Bone marrow (tissue), 2 donors: ENCODE measurements at places on chromosomes 4 and X.

DNA sequence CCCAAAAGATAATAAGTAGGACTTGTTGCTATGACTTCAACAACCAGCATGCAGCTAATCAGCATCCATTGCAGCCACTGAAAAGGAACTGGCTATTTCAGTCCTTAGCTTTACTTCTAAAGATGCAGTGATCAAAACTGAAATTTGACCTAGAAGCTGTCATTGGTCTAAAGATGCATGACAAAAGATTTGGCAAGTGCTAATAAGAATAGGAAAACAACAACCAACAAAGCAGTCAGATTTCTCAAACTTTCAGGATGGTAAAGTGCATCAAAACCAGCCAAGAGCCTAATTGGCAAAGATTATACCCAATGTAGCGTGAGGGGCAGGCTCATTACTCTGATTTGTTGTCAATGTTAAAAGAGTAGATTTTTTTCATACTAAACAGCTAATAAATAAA lies 77.1 kb upstream of the WDR17 start:
- no peak for DNase-seq

DNA sequence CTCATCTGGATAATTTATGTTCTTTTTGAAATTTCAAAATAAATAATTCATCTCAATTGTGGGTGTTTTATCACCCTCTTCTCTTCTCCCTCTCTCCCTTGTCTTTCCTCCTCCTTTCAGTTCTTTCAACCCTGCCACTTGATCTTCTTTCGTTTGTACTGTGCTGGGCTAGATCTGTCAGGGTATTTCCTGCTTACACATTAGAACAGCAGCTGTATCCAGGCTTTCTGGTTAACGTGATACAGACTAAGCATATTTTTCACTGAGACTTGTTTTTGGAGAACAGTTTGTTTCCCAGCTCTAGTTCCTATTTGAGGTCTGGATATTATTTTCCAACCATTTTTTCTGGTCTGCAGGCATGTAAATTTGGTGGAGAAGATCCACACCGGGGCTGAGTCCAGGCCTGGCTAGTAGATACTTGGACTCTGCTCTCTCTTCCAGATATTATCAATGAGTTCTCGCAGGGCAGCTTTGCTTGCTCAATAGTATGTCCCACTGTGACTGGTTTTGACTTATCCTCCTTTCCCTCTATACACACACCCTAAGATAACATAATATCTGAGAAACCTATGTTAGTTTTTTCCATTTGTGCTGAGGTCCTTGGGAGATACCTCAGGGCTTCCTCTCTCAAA lies 1310.7 kb upstream of the TENM3 start:
- no peak for DNase-seq

- no peak for DNase-seq
Observed at GRCh38 chr4:72791054-72791453, 222.0 kb upstream of the ADAMTS3 start.

DNA sequence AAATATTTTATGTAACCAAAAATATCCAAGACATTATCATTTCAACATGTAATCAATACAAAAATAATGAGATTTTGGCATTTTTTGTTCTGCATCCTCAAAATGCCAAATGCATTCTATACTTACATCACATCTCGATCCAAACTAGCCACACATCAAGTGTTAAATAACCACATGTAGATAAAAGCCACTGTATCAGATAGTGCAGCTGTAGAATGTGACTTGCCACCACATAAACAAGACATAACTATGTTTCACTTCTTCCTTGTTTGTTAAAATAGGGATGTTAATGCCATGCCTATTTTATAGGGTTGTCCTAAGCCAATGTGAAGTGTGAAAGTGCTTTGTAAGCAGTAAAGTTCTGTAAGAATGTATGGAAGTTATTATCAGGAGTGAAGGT lies 20.9 kb downstream of the INTS6L start:
- DNase-seq = no peak

DNA sequence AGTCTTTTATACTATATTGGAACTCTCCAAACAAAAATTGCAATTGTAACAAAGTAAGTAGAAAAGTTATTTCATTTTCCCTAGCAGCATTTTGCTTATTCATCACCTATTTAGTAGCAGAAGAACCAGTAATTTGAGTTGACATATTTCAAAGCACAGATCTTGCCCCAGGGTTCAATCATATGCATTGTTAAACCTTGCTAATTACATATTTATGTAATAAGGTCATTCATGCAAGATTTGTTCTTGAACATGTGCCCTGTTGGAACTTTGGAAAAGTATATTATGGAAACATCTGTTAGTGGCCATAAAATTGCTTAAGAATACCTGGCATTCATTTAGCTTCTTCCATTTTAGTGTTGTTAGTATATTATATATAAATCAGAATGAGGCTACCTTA lies 191.7 kb downstream of the TLL1 start:
- DNase-seq = no peak

- no peak for DNase-seq
Observed at GRCh38 chrX:5176766-5177165, 1051.9 kb downstream of the NLGN4X start.

DNA sequence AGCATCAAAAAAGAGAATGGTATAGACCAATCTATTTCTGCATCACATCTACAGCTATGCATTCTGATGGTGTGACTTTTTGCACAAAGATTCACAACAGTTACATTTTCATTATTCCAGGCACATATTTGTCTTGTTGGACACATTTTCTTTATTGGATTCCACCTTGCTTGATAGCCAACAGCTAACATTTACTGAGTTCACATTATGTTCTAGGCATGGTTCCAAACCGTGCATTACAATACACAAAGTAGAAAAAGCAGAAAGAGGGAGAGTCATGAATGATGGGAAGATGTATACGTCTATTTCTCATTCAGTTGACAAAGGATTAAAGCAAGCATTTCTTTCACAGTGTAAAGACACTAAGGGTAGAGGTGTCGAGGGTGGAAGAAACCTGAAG lies 22.9 kb upstream of the CLGN start:
- DNase-seq = no peak

GRCh38 chr4:184356366-184356765 lies 118.0 kb downstream of the IRF2 start:
- no peak for DNase-seq

- no peak for DNase-seq
Observed at GRCh38 chr4:174275101-174275500, 8.4 kb downstream of the FBXO8 start.
